ENCODE measurements at places on chromosomes 4 and X.

- DNase-seq, result no peak
These were observed 353.7 kb downstream of the GASK1B start for GRCh38 chr4:157818946-157819692.

- DNase-seq, result peak; percentile 54
These were observed 21.8 kb downstream of the MBNL3 start for GRCh38 chrX:132467026-132467425.

DNA sequence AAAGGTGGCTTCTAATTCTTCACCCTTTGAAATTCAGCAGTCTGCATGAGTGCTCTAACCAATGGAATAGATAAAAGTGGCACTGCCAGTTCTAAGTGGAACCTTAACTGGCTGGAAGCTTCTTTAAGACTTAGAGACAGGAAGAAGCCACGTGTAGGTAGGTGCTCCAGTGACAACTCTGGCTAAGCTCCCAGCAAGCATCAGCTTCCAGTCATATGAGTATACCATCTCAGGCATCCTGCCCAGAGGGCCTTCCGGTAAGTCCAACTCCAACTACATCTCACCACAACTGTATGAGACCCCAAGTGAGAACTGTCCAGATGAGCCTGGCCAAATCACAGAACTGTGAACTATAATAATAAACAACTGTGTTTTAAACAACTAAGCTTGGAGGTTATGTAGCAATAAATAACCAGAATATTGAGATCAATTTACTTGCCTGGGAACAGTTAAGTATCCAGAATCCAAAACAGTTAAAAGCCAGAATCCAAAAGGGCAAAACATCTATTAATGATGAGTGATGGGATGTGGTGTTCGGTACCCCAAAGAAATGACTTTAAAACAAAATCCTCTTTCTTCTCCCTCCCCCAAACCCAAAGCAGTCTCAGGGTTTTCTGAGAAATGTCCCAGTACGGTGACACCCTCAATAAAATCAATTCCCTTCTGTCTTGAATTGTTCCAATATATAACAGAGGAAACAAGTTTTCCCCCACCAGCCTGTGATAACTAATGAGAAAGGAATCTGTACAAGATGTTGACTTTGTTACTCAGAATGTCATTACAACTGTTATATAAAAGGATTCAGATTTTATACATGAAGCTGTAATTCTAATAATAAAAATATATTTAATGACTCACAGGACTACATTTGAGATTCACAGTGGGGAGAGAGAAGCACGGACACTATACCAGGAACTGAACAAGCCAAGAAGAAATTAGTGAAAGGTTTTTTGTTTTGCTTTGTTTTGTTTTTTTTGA lies 4.2 kb downstream of the TSPAN5 start:
- peak; percentile 97 for DNase-seq

- peak; percentile 48 for DNase-seq
These were observed 802.0 kb downstream of the RPA4 start for GRCh38 chrX:97685753-97686152.

GRCh38 chr4:174522183-174523024 lies at the start of gene HPGD:
HPGD (minus strand) TSS chr4:174522488; CDS start chr4:174522451, 37 bp downstream.
- DNase-seq, result peak; percentile 8

DNA sequence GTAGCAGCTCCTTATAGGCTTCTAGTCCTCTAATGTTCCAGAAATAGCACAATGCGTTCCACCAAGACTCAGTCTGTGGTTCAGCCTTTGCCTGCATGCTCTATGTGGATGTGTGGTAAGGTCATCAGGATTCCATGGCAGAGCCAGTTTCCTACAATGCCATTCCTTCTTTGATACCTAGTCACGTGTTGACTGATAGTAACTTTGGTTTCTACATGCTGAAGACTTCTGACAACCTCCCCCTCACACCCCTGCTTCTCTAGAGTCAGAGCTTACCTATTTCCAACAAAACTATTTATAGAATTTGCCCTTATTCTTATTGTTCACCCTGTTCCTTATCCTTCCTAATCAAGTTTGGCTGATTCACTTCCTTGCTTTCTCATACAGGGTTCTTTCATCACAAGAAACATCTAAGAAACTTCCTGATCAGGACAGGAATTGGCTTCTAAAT lies 81.1 kb downstream of the CT47B1 start:
- DNase-seq, result peak; percentile 65

GRCh38 chr4:189313064-189313463 lies 627.6 kb upstream of the FRG1 start:
- DNase-seq, result no peak

GRCh38 chr4:120622601-120623000 lies 299.9 kb downstream of the PRDM5 start:
- DNase-seq, result no peak

- DNase-seq, result no peak
These were observed 7.1 kb downstream of the DNAAF6 start for GRCh38 chrX:107213477-107213876.

DNA sequence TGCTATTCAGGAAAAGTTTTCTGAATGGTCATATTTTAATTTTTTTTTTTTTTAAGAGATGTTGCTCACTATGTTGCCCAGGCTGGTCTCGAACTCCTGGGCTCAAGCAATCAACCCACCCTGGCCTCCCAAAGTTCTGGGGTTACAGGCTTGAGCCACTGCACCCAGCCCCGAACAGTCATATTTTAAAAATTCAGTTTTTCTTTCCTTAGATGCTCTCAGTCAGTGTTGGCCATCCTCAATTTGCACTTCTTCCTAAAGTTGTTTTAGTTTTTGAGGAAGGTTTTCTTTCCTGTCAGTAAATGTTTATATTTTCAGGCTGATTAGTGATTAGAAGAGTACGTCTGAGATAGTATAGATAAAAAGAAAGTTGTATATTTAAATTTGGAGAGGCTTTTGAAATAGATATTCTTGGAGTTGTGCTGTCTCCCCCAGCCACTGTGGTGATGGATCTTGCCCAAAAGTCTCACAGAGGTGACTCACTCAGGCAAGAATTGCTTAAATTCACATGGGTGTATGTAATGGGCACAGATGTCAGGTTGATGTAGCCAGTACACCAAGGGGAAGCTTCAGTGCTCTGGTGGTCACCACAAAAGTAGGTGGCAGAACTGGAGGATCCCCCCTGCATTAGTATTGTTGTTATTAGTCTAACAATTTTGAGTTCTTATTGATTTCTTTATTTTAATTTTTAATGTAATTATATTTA lies 72.2 kb upstream of the ELOVL6 start:
- peak; percentile 78 for DNase-seq

- DNase-seq, result peak; percentile 30
These were observed 152.0 kb upstream of the SLC4A4 start for GRCh38 chr4:71186566-71187403.

- DNase-seq, result no peak
These were observed 18.8 kb downstream of the SLC25A31 start for GRCh38 chr4:127748957-127749356.

DNA sequence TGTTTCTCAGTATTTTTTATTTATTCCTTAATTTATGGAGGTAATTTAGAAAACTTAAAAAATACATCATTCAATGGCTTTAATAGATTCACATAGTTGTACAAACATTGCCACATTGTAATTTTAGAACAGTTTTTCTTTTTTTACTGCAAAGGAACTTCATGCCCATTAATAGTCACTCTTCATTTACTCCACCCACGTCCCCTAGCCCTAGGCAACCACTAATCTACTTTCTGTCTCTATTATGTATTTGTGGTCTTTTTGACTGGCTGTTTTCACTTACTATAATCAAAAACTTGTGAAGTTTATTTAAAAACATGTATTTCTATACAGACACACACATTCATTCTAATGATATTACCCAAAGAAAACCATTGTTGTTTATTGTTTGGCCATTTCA lies 664.8 kb downstream of the GRID2 start:
- peak; percentile 10 for DNase-seq

- no peak for DNase-seq
These were observed 14.9 kb downstream of the LSM6 start for GRCh38 chr4:146190456-146190855.

DNA sequence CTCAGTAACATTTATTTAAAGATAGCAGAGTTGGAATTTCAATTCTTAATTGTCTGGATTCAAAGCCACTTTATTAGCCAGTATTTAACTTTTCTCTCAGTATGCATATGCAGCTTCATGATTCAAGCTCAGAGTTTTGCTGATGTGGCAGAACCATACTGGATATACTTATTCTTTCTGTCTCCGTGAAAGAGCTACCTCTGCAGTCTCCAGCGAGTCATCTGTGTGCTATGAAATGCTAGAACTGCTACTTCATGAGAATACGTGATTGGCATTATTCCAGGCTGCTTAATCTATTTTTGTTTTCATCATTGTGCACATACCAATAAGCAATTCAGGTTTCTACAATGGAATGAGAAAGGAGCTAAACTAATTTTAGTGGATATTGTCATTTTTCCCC lies 743.7 kb downstream of the C4orf33 start:
- DNase-seq, result peak; percentile 4

DNA sequence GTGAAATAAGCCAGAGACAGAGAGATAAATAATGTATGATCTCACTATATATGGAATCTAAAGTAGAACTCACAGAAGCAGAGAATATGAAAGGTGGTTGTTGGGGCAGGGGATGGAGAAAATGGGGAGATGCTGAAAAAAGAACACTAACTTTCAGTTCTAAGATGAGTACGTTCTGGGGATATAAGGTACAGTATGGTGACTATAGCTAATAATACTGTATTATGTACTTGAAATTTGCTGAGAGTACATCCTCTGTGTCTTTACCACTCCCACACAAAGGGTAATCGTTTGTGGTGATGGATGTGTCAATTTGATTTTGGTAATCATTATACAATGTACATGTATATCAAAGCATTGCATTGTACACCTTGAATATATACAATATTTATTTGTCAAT lies 6.6 kb downstream of the FBXL5 start:
- no peak for DNase-seq

GRCh38 chr4:188399834-188400233 lies 260.6 kb downstream of the TRIML1 start:
- DNase-seq, result no peak

DNA sequence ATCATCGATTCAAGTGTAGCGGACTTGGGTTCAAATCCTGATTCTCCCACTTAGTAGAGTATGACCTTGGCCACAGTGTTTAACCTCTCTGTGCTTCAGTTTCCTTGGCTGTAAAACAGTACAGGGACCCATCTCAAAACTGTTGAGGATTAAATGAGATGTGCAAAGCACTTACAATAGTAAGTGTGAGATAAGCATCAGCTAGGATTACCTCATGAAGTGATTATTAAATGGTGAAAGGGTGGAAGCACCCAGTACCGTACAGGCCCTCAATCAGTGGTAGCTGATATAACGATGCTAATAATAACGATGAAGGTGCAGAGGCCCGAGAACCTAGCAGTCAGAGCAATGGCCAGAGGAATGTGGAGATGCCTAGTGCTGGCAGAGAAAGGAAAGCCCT lies 45.1 kb downstream of the PRPS1 start:
- DNase-seq, result no peak

DNA sequence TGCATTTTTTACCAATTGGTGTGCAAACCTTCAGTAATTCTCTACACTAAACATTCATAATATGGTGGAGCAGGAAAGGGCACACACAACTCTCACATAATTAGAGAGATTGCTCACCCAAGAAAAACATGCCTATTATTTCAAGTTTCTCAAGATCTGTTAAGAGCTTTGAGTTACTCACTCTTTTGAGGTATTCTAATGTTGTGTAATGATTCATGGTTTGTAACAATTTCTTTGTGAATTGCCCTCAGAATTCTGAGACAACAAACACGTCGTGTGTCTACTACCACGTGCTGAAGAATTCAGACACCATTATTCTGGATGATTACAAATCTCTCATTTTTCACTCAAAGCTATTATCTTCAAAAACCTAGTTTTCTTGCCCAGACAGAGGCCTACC lies 82.8 kb downstream of the PDGFC start:
- peak; percentile 93 for DNase-seq

GRCh38 chrX:1072637-1073377 lies 139.6 kb downstream of the CRLF2 start:
- no peak for DNase-seq

GRCh38 chr4:72302981-72303704 lies 265.9 kb downstream of the ADAMTS3 start:
- peak; percentile 41 for DNase-seq

- peak; percentile 27 for DNase-seq
These were observed 5.7 kb downstream of the ACOT9 start for GRCh38 chrX:23737413-23737812.

- DNase-seq, result no peak
These were observed 257.0 kb downstream of the DCHS2 start for GRCh38 chr4:154234576-154234975.

- no peak for DNase-seq
These were observed 139.3 kb downstream of the CHIC2 start for GRCh38 chr4:53925050-53925605.

GRCh38 chr4:87622303-87622702 lies 14.0 kb downstream of the DSPP start:
- no peak for DNase-seq

DNA sequence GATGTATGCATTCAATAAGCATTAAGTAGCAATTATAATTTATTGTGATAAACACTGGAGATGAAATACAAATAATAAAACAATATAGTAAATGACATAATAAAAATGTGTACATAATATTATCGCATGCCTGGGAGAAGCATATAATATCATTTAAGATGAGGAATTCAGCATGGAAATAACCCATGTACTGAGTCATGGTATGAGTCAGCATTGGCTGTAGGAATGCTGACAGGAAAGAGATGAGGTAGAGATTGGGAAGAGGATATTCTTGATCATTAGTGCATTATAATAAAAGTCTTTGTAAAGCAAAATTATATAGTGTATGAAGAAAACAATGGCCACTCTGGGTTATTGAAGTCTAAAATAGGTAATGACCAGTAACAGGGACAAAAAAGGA lies 82.8 kb downstream of the MAGEB10 start:
- peak; percentile 73 for DNase-seq

- DNase-seq, result no peak
These were observed 25.6 kb downstream of the ELF4 start for GRCh38 chrX:130084631-130085237.

GRCh38 chrX:24657671-24658386 lies 10.7 kb upstream of the PCYT1B start:
- no peak for DNase-seq

DNA sequence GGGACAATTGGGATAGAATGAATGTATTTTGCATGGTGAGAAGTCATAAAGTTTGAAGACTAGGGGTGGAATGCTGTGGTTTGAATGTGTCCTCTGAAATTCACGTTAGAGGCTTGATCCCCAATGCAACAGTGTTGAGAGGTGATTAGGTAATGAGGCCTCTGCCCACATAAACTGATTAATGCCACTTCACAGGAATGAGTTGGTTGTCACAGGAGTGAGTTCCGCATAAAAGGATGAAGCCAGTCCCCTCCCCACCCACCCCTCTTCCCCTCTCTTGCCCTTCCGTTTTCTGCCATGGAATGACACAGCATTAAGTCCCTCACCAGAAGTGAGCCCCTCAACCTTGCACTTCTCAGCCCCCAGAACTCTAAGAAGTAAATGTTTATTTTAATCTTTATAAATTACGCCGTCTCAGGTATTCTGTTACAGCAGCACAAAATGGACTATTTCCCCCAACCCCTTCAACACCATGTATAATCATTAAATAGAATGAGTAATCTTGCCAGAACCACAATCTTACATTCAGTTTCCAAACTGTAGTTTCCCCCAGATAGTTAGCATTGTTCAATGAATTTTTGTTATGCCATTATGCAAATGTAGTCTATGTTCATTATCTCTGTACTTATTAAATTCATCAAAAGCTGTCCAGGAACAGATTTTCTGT lies 5.5 kb upstream of the MMAA start:
- DNase-seq, result no peak

Measured in iris pigment epithelial cell (primary cell).